ENCODE measurements at places on chromosomes 12 and 14. TPM values are rescaled to one million over a fixed set of nuclear protein-coding genes. Genes with fewer than 3 reads are reported as not detected.

GRCh38 chr14:100065111-100065871 is at the start of gene EVL:
EVL (plus strand) TSS chr14:100065422; CDS start chr14:100065501, 79 bp downstream.
- H3K4me3 ChIP-seq: peak within 1 kb of the TSS; percentile 87
- H3K27me3 ChIP-seq: no peaks in the 10 kb centered on the region
- peak; percentile 88 for DNase-seq
- H3K36me3 ChIP-seq: no peaks in the 10 kb centered on the region

DNA sequence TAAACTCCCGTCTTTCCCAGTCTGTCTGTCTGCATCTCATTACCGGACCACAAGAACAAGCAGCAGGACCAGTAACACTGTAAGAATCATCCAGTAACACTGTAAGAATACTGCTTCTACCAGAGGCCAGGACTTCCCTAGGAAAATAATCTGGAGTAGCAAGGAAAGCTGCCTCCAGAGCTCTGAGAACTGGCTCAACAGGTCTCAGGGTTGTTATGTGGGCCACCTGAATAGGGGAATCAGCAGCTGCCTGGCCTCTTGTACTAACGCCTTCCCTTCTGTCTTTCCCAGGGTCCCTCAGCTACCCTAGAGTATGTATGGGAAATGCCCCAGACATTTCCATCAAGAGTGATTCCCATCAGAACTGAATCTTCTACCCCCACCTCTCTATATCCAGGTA is 954 bp upstream of the SLC39A2 start:
- no peak overlapping the region for H3K27ac ChIP-seq
- H3K27me3 ChIP-seq: no peaks in the 10 kb centered on the region
- no peak overlapping the region for H3K4me3 ChIP-seq

GRCh38 chr14:61281186-61281947 is at the start of gene TMEM30B:
TMEM30B (minus strand) TSS chr14:61281338; CDS start chr14:61281147, 191 bp downstream.
- DNase-seq: peak; percentile 17
- H3K4me3 ChIP-seq: peak within 1 kb of the TSS; percentile 72
- H3K36me3 ChIP-seq: no peaks in the 10 kb centered on the region
- peak within 1 kb of the TSS; percentile 70 for H3K27ac ChIP-seq
- peaks cover 17% of the 10 kb centered on the region for H3K4me1 ChIP-seq

DNA sequence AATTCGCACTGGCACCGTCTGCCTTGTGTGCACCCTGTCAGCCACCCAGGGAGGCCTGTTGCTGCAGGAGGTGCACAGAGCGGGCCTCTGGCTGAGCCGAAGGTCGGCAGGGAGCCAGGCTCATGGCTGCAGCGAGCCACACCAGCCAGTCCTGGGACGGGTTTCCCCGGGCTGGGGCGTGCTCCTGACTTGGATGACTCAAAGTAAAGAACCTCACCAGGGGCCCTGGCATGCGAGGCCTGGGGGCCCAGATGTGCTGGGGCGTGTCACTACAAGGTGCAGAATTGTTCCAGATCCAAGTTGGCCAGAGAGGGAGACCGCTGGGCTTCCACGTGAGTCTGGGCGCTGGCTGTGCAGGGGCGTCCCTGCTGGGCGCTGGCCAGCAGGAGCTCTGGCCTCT is 34.5 kb downstream of the FBRSL1 start:
- no peaks in the 10 kb centered on the region for H3K27me3 ChIP-seq
- no peak for DNase-seq
- peaks cover 7% of the 10 kb centered on the region for H3K4me1 ChIP-seq

- no peak overlapping the region for H3K4me3 ChIP-seq
- no peaks in the 10 kb centered on the region for H3K4me1 ChIP-seq
- no peak overlapping the region for H3K27ac ChIP-seq
These were observed 13.5 kb downstream of the NFATC4 start for GRCh38 chr14:24381363-24382063.

The AREL1 gene
- 37.0 TPM for total RNA-seq

The GLIPR1 gene
- 22.8 TPM for total RNA-seq

The SERPINA5 gene
- total RNA-seq: not detected

The LHX5 gene
- total RNA-seq: not detected
